ENCODE measurements at places on chromosomes 6 and 20.

- no peak for DNase-seq
Measured at GRCh38 chr6:50821441-50822077, 2.9 kb downstream of the TFAP2B start.

DNA sequence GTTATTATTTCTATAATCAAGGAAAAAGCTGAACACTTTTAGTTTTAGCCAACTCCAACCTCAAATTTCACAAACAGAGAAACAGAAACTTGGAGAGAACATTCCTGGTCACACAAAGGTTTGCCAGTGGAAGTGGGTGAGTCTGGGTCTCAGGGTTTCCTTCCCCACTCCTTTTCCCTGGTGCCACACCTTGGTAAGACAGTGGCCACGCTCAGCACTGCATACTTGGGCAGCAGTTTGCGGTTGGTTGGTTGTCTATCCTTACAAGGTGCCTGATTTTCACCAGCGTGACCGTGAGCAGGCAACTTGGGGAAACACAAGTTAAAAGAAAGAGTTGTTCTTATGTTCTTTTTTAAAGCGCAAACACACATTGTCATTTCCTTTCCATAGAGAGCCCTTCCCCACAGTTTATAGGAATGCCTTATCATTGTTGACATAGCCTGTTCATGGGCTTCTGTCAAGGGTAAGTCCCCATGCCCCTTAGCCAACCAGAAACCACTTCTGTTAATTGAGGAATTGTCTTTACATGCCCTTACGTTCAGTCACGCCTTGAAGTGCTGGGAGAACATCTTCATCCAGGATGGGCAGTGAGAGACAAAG, 82.2 kb downstream of the RIN2 start:
- no peak for DNase-seq

DNA sequence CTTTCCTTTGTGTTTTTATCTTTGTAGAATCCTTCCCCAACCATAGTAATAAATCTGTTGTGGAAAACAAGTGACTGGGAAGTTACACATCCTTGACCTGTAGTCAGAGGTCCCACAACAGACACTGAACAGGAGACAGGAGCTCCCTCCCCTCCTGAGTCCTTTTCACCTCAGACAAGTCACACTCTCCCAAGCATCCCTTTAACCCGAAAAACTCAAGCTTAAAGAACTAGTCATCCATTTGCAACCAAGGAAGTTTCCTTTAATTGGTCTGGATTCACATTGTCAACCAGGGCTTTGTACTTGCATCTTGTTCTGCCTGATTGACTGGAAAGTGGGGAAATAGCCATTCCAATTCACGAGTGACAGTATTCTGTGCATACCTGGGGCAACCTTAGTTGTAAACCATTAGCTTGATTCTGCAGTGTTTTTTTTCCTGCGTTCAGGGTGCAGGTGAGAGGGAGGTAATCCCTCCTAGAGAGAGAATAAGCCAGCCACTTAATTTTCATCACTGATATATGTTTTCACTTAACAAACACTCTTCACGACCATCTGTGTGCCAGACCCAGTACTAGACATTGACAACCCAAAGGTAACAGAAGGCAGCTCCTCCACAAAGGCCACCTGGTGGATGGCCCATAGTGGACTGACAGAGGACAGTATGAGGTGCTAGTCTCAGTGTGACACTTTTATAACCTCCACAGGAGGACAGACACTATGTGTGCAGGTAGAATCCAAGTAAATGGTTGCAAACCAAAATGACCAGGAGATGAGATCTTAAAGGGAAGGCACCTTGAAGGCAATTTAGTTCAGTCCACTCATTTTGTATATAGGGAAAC, 112.4 kb downstream of the SLX4IP start:
- DNase-seq, result no peak

- DNase-seq, result peak; percentile 42
Measured at GRCh38 chr6:91097364-91097763, 510.5 kb upstream of the MAP3K7 start.

- peak; percentile 88 for DNase-seq
Measured at GRCh38 chr20:45911486-45912343, at the start of gene PLTP. Gene PLTP, minus strand, starts transcription at chr20:45912155. Its CDS starts 703 bp downstream, at chr20:45911452.

GRCh38 chr6:1143655-1144054, 168.2 kb upstream of the FOXQ1 start:
- DNase-seq, result no peak

DNA sequence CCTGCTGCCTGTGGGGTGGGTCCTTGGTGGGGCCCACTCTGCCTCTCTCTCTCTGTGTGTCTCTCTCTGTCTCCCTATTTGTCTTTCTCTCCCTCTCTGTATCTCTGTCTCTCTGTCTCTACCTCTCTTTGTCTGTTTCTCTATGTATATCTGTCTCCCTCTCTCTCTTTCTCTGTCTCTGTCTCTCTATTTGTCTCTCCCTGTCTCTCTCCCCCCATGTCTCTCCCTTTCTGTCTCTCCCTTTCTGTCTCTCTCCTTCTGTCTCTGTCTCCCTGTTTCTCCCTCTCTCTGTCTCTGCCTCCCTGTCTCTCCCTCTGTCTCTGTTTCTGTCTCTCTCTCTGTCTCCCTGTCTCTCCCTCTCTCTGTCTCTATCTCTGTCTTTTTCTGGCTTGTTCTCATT, 353.2 kb downstream of the CDH4 start:
- no peak for DNase-seq

All from heart left ventricle (tissue), 16 donors.